Activated CD8-positive, alpha-beta T cell treated with anti-CD3 and anti-CD28 coated beads for 36 hours (primary cell): ENCODE measurements at places on chromosomes 1 and 21. TPM values are rescaled to one million over a fixed set of nuclear protein-coding genes. Genes with fewer than 3 reads are reported as not detected.

Gene FALEC
- total RNA-seq: not detected

Gene RHD
- not detected for total RNA-seq

Gene OSCP1
- 1.2 TPM for total RNA-seq

Gene S100A5
- 1.1 TPM for total RNA-seq

Gene EXOSC10
- 66.6 TPM for total RNA-seq

Gene PTPN7
- total RNA-seq: 200 TPM

Gene ODR4
- total RNA-seq: 13.6 TPM

Gene TPTE
- not detected for total RNA-seq

Gene GSTM1
- total RNA-seq: 47.9 TPM

Gene PRDM16
- total RNA-seq: 0.29 TPM

Gene TCHHL1
- total RNA-seq: not detected

Gene DIRAS3
- total RNA-seq: 0.18 TPM

Gene CLCNKB
- not detected for total RNA-seq

Gene SLC9A1
- total RNA-seq: 14.8 TPM

Gene CFHR4
- total RNA-seq: not detected

Gene WDR3
- total RNA-seq: 61.6 TPM

Gene APH1A
- total RNA-seq: 87.4 TPM

Gene SPATA46
- not detected for total RNA-seq

Gene PPFIA4
- 79.9 TPM for total RNA-seq

Gene COL8A2
- 0.83 TPM for total RNA-seq

Gene TCEA3
- 7.0 TPM for total RNA-seq

Gene HPCA
- 0.49 TPM for total RNA-seq

Gene RXRG
- total RNA-seq: not detected

Gene GREM2
- not detected for total RNA-seq
